GDM1 (cell line): ENCODE measurements at places on chromosomes 11 and 22.

- no peak for DNase-seq
Observed at GRCh38 chr22:30940685-30941362, 27.8 kb downstream of the MORC2 start.

DNA sequence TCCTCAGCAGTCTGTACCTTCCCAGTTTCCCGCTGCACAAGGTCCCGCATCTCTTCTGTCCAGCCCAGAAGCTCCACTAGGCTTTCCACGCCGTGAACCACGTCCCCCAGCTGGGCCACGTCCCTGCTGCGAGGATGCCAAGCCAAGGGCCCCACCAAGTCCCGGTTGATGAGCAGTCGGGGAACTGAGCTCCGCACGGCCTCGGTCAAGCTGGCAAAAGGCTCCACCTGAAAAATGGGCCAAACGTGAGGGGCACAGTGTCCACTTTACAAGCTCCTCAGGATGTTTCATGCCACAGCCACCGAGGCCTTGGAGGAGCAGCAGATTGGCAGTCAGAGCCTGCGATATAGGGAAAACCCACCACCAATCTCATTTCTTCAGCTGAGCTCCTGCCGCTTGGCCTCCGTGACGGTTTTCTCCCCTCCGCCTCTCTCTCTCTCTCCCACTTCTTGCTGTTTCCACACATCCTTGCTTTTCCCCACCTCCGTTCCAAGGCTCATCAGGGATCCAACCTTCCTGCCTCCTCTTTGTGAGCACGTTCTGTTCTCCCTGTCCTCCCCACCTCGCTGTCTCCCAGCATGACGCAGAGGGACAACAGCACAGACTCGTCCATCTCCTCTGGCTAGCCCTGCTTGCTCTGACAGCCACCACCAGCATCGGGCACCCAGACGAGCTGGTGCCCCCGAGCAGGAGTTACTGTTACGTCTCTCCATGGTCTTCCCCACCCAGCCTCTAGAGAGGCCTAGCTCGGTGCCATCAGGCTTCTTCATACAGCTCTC is 11.5 kb downstream of the RIC8A start:
- no peak for DNase-seq

DNA sequence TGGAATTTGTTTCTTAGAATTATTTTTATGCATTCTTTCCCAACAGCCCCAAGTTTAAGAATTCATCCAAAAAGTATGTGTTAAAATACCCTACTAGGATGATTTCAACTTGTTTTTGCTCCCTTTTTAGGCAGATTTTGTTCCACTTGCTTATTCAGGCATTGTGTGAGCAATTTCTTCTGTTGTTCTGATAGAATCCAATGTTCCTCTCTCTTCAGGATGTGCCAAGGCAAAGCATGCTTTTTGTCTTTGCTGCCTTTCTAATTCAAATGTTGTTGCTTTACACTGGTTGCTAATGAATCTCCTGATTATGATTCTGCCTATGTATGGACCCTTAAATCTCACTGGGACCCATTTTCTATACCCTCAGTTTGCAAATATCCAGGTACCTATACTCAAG is 131.2 kb upstream of the ARHGAP42 start:
- no peak for DNase-seq

- no peak for DNase-seq
Observed at GRCh38 chr11:13859892-13860291, 102.6 kb upstream of the SPON1 start.

DNA sequence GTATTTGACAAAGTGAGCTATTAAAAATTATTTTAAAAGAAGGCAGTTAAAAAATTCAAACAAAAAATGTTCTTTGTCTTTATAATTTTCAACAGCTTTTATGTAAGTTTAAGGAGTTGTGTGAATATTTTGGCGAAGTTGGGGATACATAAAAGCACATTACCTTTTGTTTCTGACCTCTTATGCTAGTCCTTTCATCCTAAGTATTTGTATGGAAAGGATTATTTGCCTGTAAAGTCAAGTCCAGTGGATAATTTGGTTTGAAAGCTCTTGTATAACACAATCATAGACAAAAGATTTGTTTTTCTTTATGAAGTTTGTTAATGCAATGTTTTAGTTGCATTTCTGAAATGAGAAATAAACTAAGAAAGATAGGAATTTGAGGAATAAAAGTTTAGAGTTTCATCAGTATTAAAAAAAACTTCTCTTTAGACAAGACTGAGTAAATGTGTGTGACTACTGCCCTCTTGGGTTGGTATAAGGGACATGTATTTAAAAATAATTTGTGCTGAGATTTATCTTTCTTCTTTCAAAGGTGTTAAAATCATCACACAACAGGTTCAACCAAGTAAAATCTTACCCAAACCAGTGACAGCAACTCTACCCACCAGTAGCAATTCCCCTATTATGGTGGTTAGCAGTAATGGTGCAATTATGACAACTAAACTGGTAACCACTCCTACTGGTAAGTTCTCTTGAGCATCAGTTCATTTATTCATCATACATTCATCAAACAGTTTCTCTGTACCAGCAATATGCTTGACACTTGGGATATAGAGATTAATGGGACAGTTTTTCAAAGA is 68.2 kb downstream of the EMSY start:
- DNase-seq, result no peak

- no peak for DNase-seq
Observed at GRCh38 chr22:39356464-39356863, 6.7 kb downstream of the SYNGR1 start.

GRCh38 chr11:130490682-130491449 is 42.4 kb downstream of the ADAMTS15 start:
- no peak for DNase-seq

- DNase-seq, result no peak
Observed at GRCh38 chr22:35612903-35613302, 4.2 kb downstream of the MB start.

DNA sequence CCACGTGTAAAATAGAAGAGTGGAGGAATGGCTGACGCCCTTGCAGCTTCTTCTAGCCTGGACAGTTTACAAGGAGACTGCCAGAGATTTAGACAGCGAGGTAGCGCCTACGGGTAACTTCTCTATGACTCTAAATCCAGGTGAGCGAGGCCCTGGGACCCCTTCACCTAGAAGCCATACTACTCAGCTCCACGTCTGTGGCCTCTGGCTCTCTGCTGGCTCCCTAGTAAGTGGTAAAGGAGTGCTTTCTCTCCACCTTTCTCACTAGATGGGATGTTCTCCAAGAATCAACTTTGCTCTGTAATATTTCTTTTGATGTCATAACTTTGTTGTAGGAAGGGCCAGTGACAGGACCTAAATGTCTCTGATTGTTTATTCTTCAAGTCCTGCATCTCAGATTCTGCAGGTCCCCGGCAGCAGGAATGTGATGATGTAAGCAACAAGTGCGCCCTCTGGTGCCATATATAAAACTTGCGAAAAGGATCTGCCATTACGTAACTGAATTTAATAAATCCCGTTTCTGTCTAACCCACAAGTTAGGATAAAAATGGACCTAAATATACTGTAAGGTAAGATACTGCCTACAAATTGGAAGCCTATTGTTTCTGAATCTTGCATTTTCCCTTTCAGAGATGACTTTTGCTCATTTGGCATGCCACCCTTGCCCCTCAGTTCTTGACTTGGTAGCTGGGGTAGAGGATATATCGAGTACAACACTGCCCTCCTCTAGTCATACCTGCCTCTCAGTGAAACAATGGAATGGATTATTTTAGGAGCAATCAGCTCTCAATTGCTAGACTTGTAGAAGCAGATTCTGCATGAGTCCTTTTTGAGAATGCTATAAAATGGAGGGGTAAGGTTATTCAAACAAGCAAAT is 11.0 kb upstream of the PTPN5 start:
- DNase-seq, result no peak

DNA sequence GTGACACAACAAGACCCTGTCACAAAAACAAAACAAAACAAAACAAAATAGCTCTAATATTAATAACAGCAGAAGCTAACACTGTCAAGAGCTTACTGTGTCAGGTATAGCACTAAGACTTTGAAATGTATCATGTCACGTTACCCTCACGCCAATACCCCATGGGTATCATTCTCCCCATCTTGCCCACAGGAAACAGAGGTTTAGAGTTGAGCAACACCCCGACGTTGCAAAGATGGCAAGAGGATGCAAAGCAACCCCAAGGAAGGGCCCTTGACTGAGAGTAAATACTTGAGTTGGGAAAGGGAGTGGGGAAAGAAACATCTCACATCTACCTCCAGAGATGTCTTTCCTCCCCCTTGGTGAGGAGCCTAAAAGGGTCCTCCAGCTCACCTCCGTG is 366.8 kb downstream of the LARGE1 start:
- no peak for DNase-seq
